K562 (cell line): ENCODE measurements at places on chromosomes 5 and 9. TPM values are rescaled to one million over a fixed set of nuclear protein-coding genes. Genes with fewer than 3 reads are reported as not detected.

The DBH gene
- polyA plus RNA-seq = not detected in 2 replicates

The ST6GALNAC4 gene
- 26.0 and 42.6 TPM in 2 replicates for polyA plus RNA-seq

The ENHO gene
- not detected in 2 replicates for polyA plus RNA-seq

The DRD1 gene
- not detected in 2 replicates for polyA plus RNA-seq

The GGTA1 gene
- not detected in 2 replicates for polyA plus RNA-seq

The NOL6 gene
- polyA plus RNA-seq = 33.5 and 35.0 TPM in 2 replicates

The FGF10 gene
- polyA plus RNA-seq = not detected in 2 replicates

The SPAAR gene
- polyA plus RNA-seq = not detected in 2 replicates

The FBXL7 gene
- 0.08 TPM in 1 of 2 replicates, not detected in the other for polyA plus RNA-seq

The PLCXD3 gene
- not detected in 2 replicates for polyA plus RNA-seq

The SLC27A4 gene
- 16.0 and 18.1 TPM in 2 replicates for polyA plus RNA-seq

The BARHL1 gene
- polyA plus RNA-seq = not detected in 2 replicates

The CTNNA1 gene
- polyA plus RNA-seq = 59.6 and 72.3 TPM in 2 replicates

The FOXD4 gene
- polyA plus RNA-seq = 0.81 and 1.6 TPM in 2 replicates

The GRIN3A gene
- not detected in 2 replicates for polyA plus RNA-seq

The SELENOP gene
- 3.9 and 5.6 TPM in 2 replicates for polyA plus RNA-seq

The RPS14 gene
- polyA plus RNA-seq = 4,384 and 5,321 TPM in 2 replicates

The C9orf50 gene
- not detected in 2 replicates for polyA plus RNA-seq

The TAF11L5 gene
- polyA plus RNA-seq = 0.20 TPM in 1 of 2 replicates, not detected in the other

The TMEM252 gene
- polyA plus RNA-seq = not detected in 2 replicates

The CDKN2B-AS1 gene
- polyA plus RNA-seq = not detected in 2 replicates

The ADAMTSL2 gene
- polyA plus RNA-seq = not detected in 2 replicates

The LVRN gene
- 3.2 and 5.3 TPM in 2 replicates for polyA plus RNA-seq

The LEAP2 gene
- 2.3 and 2.4 TPM in 2 replicates for polyA plus RNA-seq

The CXCL14 gene
- polyA plus RNA-seq = not detected in 2 replicates

The FPGS gene
- polyA plus RNA-seq = 61.4 and 63.1 TPM in 2 replicates

The ANKDD1B gene
- 0.13 TPM in 1 of 2 replicates, not detected in the other for polyA plus RNA-seq
